GM23338 (cell line): ENCODE measurements at places on chromosomes 3 and 15. TPM values are rescaled to one million over a fixed set of nuclear protein-coding genes. Genes with fewer than 3 reads are reported as not detected.

Gene EFCAB12
- 0.24 and 0.54 TPM in 2 replicates for total RNA-seq

- H3K27ac ChIP-seq: peak overlapping the region; percentile 96
- no peaks in the 10 kb centered on the region for H3K27me3 ChIP-seq
- peak overlapping the region; percentile 45 for H3K4me3 ChIP-seq
- peak; percentile 92 for DNase-seq
- peaks cover 35% of the 10 kb centered on the region for H3K4me1 ChIP-seq
Measured at GRCh38 chr3:194296454-194297263, 54.5 kb downstream of the CPN2 start.

DNA sequence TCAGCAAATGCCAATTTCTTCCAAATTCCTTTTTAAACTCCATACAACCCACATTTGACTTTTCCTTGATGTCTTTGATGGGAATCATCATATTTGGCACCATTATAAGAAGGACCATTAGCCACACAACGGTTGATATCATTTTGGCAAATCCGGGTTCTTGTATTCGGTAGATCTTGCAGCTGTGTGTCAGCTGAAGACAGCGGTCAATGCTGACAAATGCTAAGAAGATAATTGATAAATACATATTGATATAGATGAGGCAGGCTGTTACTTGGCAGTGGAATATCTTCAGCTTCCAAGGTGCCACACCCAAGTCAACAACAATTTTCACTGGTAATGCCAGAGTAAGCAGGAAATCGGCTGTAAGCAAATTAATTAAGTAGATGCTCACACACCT, 4.2 kb downstream of the GPR171 start:
- no peak overlapping the region for H3K4me3 ChIP-seq
- no peak overlapping the region for H3K27ac ChIP-seq

- DNase-seq: no peak
- H3K36me3 ChIP-seq: no peaks in the 10 kb centered on the region; the same call in 1 of the 2 replicates
- H3K27me3 ChIP-seq: no peaks in the 10 kb centered on the region
- H3K4me3 ChIP-seq: no peak overlapping the region
Measured at GRCh38 chr3:52838561-52839267, 3.9 kb upstream of the MUSTN1 start.

GRCh38 chr15:93286446-93286845, 197.4 kb upstream of the RGMA start:
- DNase-seq: peak; percentile 31
- no peak overlapping the region for H3K4me3 ChIP-seq
- no peaks in the 10 kb centered on the region for H3K36me3 ChIP-seq
- H3K27me3 ChIP-seq: peaks cover 4% of the 10 kb centered on the region; the same call in 1 of the 2 replicates
- H3K4me1 ChIP-seq: peaks cover 9% of the 10 kb centered on the region
- no peak overlapping the region for H3K27ac ChIP-seq

DNA sequence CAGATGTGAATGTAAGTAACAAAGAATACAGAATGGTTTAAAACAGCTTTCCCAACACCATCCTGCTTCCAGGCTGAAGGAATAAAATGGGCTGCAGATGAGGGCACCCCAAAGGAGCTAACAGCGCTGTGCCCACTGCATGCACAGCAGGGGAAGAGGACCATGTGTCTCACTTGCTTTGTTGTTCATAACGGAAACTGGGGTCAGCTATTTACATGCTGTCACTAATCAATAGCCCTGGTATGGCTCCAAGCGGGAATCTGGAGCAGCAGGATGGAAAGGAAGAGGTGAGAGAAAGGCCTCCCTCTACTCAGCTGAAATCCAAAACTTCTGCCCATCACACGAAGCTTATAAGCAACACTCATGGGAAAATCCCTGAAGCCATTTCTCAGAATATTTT, 67.4 kb downstream of the TBC1D2B start:
- H3K4me3 ChIP-seq: no peak overlapping the region
- DNase-seq: no peak
- no peaks in the 10 kb centered on the region for H3K4me1 ChIP-seq
- no peaks in the 10 kb centered on the region for H3K27me3 ChIP-seq
- no peak overlapping the region for H3K27ac ChIP-seq
- peaks cover 6% of the 10 kb centered on the region for H3K36me3 ChIP-seq

DNA sequence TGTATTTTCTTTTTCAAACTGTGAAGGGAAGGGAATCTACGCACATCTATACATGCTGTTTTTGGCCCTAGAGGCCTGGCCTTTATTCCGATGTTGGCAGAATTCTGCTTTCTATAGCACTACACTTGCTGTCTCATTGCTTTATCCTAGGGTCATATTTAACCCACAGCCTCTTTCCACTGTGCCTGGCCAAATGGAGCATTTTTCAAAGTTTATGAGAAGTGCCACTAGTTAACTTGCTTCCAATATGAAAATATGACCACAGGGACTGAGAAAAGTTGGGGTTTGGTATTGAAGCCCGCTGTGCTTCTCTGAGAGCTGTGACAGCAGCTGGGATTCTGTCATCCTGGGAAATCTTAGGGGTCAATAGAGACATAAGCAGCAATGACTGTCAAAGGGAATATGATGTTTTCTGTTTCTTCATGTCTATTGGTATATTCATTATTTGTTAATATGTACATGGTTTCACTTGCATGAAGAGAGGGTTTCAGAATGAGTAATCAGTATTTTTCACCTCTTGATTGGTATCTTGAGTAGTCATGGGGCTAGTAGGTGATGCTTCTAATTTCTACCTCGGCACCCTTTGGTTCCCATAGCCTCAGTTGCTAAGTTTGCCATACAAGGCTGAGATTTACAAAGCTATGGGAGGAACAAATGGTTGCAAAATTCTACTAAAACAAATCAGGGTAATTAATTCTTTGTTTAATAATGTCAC, 275.8 kb upstream of the RBMS3 start:
- H3K27me3 ChIP-seq: no peaks in the 10 kb centered on the region
- no peaks in the 10 kb centered on the region for H3K4me1 ChIP-seq
- no peaks in the 10 kb centered on the region for H3K36me3 ChIP-seq
- no peak for DNase-seq
- H3K4me3 ChIP-seq: no peak overlapping the region

GRCh38 chr3:134376786-134377426, 2.7 kb upstream of the AMOTL2 start:
- peaks cover 51% of the 10 kb centered on the region for H3K4me1 ChIP-seq
- H3K27ac ChIP-seq: no peak overlapping the region
- H3K4me3 ChIP-seq: no peak overlapping the region
- no peak for DNase-seq
- peaks cover 44% of the 10 kb centered on the region for H3K27me3 ChIP-seq

DNA sequence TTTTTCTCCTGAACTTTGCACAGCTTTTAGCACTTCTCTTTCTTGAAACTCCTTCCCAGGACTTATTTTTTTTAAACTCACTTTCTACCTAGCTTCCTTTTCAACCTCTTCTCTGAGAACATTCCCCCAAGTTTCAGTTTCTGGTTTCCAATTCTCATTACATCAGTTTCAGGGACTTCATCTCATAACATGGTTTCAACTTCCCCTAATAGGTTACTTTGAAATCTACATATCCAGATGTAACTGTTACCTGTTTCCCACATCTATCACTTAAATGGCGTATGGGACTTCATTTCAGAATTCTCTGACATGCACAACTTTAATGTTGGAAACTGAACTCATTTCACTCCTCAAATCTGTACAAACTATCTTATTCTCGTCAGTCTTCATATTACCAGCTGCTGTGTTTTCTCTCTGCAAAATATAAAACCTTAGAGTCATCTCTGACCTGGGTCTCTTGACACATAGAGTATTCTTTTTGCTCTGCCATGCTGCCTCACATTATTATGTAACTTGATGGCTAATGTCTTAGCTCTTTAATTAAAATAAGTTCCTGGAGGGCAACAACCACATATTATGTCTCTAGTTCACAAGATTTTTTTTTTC, 58.4 kb downstream of the NME9 start:
- H3K4me1 ChIP-seq: no peaks in the 10 kb centered on the region
- DNase-seq: no peak
- H3K4me3 ChIP-seq: no peak overlapping the region
- no peak overlapping the region for H3K27ac ChIP-seq

DNA sequence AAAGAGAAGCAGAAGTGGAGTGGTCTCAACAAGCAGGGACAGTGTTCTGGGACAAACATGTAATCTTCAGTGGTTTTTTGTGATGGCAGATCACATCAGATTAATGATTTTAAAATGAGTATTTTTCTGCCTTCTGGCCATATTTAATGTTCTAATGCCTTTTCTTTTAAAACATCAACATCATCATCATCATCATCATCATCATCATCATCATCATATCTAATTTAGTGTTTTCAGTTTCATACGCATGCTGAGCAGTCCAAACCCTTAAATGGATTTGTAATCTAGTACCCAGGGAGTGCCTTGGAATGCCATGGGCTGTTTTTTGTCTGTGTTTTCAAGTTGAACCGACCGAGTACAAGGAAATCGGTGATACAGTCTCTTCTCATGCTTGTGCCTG, 68.9 kb downstream of the CACNA2D3 start:
- no peak overlapping the region for H3K27ac ChIP-seq
- no peaks in the 10 kb centered on the region for H3K36me3 ChIP-seq
- no peak overlapping the region for H3K4me3 ChIP-seq
- H3K4me1 ChIP-seq: peaks cover 19% of the 10 kb centered on the region
- H3K27me3 ChIP-seq: no peaks in the 10 kb centered on the region

DNA sequence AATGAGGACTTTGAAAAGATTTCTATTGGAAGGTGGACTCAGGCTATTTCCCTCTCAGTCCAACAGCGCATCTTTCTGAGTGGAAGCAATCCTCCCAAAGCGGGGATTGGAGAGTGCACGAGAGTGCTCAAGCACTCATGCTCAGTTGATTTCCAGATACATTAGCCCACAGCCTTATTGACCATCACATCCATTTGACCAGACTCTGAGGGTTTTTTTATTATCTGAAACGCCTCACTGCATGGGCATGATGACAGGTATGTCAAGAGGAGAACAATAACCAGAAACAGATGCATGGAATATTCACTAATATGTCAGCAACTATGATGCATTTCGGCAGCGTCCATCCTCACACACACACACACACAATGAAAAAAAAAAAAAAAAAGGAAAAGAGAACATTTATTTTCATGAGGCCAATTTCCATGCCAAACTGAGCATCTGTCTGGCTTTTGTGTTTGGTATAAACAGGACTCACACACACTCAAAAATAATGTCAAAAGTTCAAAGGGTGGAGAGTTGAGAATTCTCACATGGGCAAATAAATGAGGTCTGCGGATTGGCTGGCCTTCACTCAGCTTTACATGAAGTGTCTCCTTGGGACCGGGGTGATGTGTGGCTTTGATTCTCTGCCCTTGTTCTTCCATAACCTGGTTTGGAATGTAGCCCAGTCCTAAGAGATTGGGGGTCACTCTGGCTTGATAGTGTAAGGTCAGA, 371.6 kb downstream of the MCTP2 start:
- H3K27me3 ChIP-seq: no peaks in the 10 kb centered on the region
- H3K4me3 ChIP-seq: no peak overlapping the region
- no peaks in the 10 kb centered on the region; the same call in 1 of the 2 replicates for H3K4me1 ChIP-seq
- H3K36me3 ChIP-seq: no peaks in the 10 kb centered on the region
- DNase-seq: no peak

DNA sequence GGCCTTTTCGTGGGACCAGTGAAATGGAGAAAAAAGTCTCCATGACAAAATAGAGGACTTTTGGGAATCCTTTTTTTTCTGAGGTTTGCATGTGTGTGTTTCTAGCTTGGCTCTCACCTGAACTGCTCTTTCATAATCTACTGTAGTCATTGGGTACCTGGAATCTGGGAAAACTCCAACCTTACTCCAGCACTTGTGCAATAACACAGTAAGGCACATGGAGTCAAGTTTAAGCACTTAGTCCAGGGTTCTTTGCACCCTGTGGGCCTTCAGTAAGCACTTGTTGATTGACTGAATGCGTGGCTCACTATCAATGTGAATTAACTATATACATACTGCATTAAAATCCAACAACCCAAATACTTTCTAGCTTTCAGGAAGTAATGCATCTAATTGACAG, 299.5 kb downstream of the ZBTB20 start:
- no peaks in the 10 kb centered on the region for H3K27me3 ChIP-seq
- no peak for DNase-seq
- no peaks in the 10 kb centered on the region for H3K36me3 ChIP-seq
- no peaks in the 10 kb centered on the region for H3K4me1 ChIP-seq

GRCh38 chr3:146159037-146159436, 1.9 kb downstream of the PLOD2 start:
- H3K27ac ChIP-seq: no peak overlapping the region
- no peaks in the 10 kb centered on the region for H3K36me3 ChIP-seq
- peaks cover 28% of the 10 kb centered on the region for H3K4me1 ChIP-seq
- no peak for DNase-seq
- H3K27me3 ChIP-seq: peaks cover 16% of the 10 kb centered on the region

- no peaks in the 10 kb centered on the region for H3K36me3 ChIP-seq
- H3K4me3 ChIP-seq: no peak overlapping the region
- no peaks in the 10 kb centered on the region for H3K27me3 ChIP-seq
Measured at GRCh38 chr15:78574944-78575343, 9.6 kb downstream of the CHRNA5 start.

DNA sequence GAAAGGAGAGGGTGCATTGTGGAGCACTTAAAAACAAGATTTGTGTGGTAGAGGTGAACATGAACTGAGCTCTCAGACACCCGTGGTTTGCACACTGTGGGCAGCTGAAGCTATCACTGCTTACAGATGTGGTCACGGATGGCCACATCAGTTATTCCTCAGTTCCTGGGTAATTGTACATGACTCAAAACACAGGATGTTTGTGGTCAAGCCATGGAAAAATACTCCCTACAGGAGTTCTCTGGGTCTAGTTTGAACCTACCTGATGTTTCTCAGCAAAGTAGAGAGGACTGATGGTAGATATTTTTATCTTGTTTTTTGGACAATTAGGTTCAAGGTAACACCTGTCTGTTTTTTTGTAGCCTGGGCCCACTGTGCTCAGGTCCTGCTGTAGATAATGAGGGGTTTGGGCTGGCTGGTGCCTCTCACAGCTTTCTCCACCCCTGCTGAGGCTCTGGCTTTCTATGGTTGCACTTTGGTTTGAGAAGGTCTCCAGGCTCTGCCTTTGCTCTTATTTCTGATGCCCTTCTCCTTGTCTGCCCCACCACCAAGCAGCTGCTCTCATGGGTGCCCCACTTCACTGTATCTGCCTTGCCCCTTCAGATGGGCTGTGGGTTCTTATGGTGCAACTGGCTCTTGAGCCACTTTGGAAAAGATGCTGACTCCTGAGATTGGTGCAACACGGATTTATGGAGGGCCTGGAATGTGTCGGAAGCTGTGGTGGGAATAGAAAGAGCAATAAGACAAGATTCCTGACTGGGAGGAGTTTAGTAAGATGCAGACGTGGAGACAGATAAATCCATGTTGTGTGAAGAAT, 40.1 kb downstream of the CDCP1 start:
- H3K27ac ChIP-seq: no peak overlapping the region
- H3K4me3 ChIP-seq: no peak overlapping the region
- DNase-seq: no peak
- H3K36me3 ChIP-seq: peaks cover 4% of the 10 kb centered on the region; the same call in 1 of the 2 replicates
- H3K4me1 ChIP-seq: no peaks in the 10 kb centered on the region

DNA sequence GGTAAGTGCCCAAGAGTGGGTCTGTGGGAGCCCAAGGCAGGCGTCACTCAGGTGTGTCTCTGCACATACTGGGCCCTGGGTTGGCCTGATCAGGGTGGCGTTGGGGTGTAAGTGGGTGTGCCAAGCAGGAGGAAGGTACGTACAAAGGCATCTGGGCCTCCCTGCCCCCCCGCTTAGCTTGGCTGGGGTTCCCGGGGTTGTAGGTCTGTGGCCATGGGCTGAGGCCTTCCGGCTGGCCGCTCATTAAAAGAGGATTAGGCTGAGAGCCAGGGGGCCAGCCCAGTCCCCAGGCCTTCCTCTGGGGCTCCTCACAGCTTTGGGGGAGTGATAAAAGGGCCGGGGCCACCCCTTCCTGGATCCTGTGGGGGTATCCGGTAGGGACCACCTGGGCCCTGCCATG, 13.3 kb downstream of the SEMA3F start:
- H3K27me3 ChIP-seq: no peaks in the 10 kb centered on the region
- DNase-seq: no peak
- H3K4me1 ChIP-seq: peaks cover 32% of the 10 kb centered on the region
- H3K27ac ChIP-seq: no peak overlapping the region
- peaks cover 1% of the 10 kb centered on the region; the same call in 1 of the 2 replicates for H3K36me3 ChIP-seq
- H3K4me3 ChIP-seq: no peak overlapping the region
